ENCODE measurements at places on chromosomes 3 and 15. TPM values are rescaled to one million over a fixed set of nuclear protein-coding genes. Genes with fewer than 3 reads are reported as not detected.
A peak's percentile ranks its signal among the peaks of the same experiment; 100 is the strongest.

DNA sequence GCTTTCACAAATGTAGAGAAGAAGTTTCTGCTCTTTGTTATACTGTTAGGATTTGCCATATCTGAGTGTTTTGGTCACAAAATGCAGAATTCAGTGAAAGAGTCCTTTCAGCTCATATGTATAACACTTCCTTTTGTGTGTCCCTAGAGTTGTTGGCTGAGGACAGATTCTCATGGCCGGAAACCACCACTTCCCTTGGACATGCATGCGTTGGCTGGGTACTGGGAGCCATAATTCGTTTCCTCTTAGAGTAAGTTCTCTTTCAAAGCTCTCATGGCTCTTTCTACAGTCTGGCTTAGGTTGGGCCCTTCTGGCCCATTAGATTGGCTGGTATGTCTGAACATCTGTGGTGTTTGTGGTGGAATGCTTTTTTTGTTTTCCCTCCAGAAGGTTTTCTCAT, 298.5 kb downstream of the DIPK2A start:
- DNase-seq = no peak

GRCh38 chr3:71307991-71308697, 275.4 kb downstream of the FOXP1 start:
- no peak for DNase-seq

DNA sequence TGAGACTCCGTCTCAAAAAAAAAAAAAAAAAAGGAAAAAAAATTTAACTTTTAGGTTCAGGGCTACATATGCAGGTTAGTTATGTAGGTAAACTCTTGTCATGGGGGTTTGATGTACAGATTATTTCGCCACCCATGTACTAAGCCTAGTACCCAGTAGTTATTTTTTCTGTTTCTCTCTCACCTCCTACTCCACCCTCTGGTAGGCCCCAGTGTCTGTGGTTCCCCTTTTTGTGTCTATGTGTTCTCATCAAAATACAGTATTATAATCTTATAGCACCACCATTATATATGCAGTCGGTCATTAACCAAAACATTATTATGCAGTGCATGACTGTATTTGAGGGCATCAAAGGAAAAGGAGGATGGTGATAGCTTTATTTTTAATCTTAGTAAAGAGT, 47.3 kb downstream of the CHP1 start:
- DNase-seq = no peak

GRCh38 chr3:123155471-123156011, 46.2 kb upstream of the SEC22A start:
- DNase-seq = no peak

DNA sequence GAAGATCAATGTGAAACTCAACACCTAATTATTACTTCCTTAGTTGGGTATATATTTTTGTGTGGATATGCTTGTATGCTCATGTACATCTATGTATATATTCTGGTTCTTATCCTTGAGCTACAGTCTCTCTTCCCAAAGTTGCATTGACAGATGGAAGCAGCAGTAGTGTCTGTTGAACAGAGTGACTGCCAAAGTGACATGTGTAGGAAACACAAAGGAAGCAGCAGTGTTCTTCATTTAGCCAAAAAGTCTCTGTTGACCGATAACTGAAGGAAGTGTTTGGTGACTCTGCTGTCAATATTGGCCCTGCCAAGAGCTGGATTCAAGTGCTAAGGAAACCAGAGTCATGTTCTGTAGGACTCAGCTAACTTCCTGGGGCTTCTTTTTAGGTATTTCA, 123.8 kb downstream of the C3orf70 start:
- DNase-seq = no peak

DNA sequence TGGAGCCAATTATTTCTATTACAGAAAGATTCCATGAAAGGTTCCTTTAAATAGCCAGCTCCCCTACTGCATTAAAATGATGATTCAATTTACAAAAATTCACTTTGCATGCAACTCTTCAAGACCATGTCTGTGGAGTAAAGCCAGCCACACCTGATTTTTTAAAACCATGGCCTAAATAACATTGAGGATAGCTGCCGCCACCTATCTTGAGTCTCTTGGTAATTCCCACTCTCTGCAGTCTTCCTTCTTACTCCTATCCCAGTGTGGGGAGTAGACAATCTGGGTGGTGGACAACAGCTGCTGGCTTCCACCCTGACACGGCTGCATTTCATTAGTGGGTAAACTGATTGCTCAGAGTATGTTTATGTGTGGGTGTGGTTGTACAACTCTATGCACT, 10.7 kb downstream of the LRTM1 start:
- DNase-seq = peak; percentile 49

- DNase-seq = peak; percentile 49
These were observed 129.7 kb upstream of the UBE2E1 start for GRCh38 chr3:23676093-23676492.

- DNase-seq = peak; percentile 23
These were observed 33.0 kb upstream of the DENND4A start for GRCh38 chr15:65824941-65825544.

- no peak for DNase-seq
These were observed 502 bp downstream of the DPH3 start for GRCh38 chr3:16264174-16264707.

- no peak for DNase-seq
These were observed 511.3 kb downstream of the SHQ1 start for GRCh38 chr3:72336821-72337479.

DNA sequence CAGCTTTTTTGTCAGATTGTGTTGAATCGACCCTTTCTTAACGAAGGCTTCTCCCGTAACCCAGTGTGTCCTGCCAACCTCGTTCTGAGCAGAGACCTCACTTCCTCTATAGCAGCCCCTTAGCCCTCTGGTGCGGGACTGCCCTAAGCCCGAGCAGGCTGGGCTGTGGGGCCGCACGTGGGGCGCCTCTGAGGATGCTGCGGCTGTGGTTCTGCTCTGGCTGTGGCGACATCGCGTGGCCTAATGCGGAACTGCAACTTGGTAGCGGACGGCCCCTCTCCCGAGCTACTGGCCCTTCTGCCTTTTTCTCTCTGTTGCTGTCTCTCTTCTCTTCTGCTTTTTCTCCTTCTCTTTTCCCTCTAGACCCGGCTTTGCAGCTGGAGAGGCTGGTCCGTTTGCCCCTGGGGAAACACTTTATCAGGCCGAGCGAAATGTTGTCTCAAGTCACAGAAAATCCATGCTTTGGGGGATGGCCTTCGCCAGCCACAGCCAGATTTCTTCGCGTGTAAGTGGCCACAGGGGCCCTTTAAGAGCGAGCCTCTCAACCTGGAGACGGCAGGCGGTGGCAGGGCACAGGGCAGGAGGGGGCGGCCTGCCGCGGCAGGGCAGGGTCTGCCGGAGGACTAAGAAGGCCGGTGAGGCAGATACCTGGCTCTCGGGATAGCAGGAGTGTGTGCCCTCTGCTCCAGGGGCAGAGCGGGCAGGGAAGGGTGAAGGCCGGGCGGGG, 19.4 kb upstream of the KIF23 start:
- peak; percentile 50 for DNase-seq

GRCh38 chr15:64507293-64507802, 47.0 kb downstream of the ZNF609 start:
- DNase-seq = peak; percentile 50

DNA sequence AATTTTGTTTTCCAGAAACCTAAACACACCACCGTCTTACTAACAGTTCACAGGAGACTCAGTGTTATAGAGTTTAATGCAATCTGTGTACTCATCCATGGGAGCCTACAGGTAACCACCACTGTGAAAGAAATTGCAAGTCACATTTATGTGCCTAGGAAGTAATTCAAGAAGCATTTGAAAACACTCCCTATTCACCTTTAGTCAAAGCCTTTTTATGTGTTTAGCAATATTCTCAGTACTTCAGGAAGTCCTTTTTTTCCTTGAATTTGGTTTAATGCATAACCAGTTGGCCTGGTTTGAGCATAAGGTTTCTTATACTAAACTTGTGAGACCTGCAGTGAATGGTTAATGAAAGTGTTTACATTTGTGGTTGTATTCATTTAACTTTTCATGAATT, 346.1 kb downstream of the CHST2 start:
- no peak for DNase-seq

DNA sequence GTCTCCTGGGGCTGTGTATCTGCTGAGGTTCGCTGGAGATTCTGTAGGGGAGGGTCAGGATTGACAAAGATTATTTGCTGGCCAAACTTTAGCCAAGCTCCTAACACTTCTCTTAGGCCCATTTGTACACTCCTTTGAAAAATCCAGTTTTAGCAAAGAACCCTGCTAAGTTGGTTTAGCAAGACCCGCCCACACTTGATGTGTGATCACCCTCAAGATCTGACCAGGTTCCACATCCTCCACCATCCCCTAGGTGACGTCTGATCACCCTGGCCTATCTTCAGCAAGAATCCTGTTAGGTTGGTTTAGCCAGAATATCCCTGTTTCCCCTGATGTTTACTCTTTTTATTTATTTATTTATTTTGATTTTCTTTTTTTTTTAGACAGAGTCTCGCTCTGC, 14.8 kb upstream of the SLC35G2 start:
- DNase-seq = no peak

Gene OR5K2
- total RNA-seq = not detected

Gene ZNF35
- total RNA-seq = 10.3 TPM

Gene PARP3
- 17.2 TPM for total RNA-seq

Gene C2CD4A
- total RNA-seq = not detected

Gene KNL1
- total RNA-seq = 16.2 TPM

Gene PLOD2
- 199 TPM for total RNA-seq

Gene LRRC34
- total RNA-seq = 0.61 TPM

Gene B3GALNT1
- 0.45 TPM for total RNA-seq

Gene RGMA
- total RNA-seq = 0.63 TPM

Gene JAGN1
- 29.0 TPM for total RNA-seq

Measured in HFFc6 (cell line).